Ecto neural progenitor cell (in vitro differentiated cells): ENCODE measurements at places on chromosomes 1 and 21.

DNA sequence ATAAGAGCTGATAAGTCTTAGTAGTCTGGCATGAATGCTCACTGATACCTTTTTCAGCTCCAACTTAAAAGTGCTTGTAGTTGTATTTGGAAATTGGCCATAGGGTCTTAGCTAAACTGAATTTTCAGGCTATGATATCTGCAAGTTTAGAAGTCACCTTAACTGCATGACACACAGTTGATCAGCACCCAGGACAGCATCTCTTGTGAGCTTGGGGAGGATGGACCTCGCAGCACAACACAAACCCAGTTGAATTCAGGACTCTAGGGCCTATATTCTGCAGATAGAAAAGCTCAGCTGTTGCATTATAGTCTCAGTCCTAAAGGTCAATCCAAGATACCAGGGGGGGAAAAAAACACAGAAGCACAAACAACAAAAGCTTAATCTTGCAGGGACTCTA is 394.3 kb downstream of the KCNH1 start:
- DNase-seq, result no peak

DNA sequence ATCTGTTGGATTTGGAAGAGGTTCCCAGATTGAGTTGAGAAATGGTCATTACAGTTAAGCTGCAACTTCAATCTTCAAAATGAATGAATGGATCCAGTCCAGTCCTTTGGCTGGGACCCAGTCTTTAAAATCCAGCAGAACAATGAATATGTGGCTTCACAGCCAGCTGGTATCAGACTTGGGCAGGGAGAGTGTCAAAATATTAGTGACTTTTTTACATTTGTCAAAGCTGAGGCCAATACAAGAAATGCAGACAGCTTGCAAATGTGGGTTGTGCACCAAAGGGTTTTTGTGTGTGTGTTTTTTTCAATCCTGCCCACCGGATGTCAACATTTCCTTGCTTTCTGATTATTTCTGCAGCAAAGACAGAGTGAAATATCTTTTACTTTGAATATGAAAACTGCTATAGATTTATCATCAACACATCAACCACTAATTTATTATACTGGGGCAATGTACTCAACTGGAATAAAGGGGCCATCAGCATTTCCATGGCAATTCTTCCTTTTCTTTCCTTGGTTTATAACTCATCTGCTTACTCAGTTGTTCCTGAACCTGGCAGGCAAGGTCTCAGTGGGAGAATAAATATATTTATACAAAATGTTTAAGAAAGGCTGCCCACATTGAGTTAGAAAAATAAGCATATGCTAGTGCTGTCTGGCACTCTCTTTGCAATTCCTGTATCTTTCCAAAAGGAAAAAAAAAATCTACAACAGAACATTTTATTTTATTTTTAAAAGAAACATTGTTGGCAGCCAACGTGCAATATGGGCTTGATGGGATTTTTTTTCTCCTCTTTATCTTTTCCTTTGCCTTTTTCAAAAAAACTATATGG is 491.6 kb upstream of the C1orf87 start:
- no peak for DNase-seq

GRCh38 chr1:53519421-53519820 is 60.2 kb downstream of the DMRTB1 start:
- no peak for DNase-seq

- no peak for DNase-seq
Observed at GRCh38 chr1:15053153-15053552, 100.4 kb upstream of the TMEM51 start.

GRCh38 chr1:160834945-160835565 is 27.6 kb downstream of the CD244 start:
- DNase-seq, result no peak

- DNase-seq, result no peak
Observed at GRCh38 chr1:112110031-112110430, 120.6 kb upstream of the KCND3 start.

DNA sequence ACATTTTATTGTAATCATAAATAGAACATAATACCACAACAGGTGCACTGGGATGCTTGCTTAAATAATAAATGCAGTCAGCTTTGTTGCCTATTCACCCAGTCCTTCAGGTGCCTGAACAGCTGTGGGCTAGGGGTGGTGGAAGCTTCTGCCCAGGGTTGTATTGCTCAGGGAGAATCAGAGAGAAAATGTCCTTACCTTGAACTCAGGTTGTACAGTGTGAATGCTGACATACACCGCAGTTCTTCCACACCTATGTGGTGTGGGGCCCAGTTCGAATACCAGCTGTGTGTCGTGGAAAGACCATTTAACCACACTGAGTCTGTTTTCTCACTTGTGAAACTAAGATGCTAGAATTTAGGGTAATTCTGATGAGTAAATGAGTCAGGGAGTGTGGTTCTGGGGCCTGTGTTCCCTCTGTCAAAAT is 115.7 kb upstream of the ATP1A1 start:
- DNase-seq, result no peak

GRCh38 chr1:206814716-206815341 is 42.5 kb upstream of the IL10 start:
- DNase-seq, result no peak

DNA sequence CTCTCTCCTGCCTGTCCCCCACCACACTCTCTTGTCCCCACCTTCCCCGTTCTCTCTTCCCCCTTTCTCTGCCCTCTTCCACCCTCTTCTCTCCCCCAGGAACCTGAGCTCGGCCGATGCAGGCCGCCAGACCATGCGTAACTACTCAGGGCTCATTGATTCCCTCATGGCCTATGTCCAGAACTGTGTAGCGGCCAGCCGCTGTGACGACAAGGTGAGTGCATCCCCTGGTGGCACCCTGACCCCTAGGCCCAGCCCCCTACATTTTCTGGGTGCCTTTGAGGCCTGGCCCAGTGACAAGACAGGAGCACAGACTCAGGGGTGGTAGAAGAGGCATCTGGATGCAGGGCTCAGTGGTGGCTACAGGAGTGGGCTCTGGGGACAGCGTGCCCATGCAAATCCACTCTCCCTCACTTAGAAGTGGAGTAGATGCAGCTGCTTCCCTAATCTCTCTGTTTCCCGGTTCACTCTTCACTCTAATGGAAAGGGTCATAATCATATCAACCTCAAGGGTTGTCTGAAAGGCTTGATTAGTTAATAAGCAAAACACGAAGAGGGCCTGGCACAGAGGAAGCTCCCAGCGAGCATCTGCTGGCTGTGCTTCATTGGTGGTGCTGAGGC is 37.0 kb downstream of the PKP1 start:
- DNase-seq, result no peak

GRCh38 chr1:40838980-40839942 is 22.9 kb downstream of the CITED4 start:
- DNase-seq, result no peak

GRCh38 chr1:212190169-212190568 is 95.0 kb upstream of the PPP2R5A start:
- DNase-seq, result no peak

DNA sequence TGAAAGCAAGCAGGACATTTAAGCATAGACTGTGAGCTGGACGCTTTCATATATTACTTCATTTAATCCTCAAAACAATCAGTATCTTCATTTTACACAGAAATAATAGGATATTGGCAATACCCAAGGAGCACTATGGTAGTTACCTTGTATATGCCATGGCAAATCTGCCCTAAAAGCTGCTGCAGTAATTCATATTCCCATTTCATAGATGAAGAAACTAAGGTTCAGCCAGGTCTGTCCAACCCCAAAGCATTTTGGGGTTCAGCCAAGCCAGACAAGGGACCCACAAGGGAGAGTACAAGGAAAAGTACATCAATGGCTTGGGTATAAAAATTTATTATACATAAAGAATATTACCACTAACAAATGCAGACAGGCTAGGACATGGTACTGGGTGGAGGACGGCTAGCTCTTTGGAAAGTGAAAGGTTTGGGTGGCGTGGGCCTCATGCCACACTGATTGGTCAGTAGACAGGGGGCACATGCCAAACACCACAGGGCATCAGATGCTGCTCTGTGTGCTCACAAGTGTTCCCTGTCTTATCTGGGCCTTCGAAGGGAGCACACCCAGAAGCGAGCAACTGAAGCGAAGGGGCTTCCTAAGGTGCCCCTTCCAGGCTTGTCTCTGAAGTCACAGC is 23.9 kb upstream of the PTAFR start:
- DNase-seq, result no peak

DNA sequence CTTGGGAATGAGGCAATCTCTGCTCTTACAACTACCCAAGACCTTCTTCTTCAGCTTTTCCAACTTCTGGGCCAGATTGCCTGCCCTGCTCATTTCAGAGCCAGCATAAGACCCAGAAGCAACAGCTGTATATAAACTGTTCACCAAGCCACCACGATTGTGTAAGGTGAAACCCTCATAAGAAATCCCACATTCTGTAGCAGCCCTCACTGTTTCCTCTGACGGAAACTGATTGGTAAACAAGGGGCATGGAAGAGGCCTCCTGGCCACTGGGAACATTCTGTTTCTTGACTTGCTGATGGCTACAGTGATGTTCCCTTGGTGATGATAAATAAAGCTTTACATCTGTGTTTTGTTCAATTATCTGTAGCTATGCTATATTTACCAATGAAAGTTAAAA is 39.7 kb upstream of the EXO1 start:
- no peak for DNase-seq

GRCh38 chr1:206703661-206704060 is 19.0 kb downstream of the MAPKAPK2 start:
- no peak for DNase-seq

GRCh38 chr1:248918131-248918530 is 12.1 kb downstream of the PGBD2 start:
- DNase-seq, result no peak

- DNase-seq, result no peak
Observed at GRCh38 chr1:51661081-51661518, 44.2 kb downstream of the OSBPL9 start.

DNA sequence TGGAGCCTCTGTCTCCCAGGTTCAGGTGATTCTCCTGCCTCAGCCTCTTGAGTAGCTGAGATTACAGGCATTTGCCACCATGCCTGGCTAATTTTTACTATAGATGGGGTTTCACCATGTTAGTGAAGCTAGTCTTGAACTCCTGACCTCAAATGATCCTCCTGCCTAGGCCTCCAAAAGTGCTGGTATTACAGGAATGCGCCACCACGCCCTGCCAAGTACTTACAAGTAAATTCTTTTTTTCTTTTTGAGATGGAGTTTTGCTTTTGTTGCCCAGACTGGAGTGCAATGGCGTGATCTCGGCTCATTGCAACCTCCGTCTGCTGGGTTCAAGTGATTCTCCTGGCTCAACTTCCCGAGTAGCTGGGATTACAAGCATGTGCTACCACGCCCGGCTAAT is 42.5 kb downstream of the RPRD2 start:
- DNase-seq, result no peak

DNA sequence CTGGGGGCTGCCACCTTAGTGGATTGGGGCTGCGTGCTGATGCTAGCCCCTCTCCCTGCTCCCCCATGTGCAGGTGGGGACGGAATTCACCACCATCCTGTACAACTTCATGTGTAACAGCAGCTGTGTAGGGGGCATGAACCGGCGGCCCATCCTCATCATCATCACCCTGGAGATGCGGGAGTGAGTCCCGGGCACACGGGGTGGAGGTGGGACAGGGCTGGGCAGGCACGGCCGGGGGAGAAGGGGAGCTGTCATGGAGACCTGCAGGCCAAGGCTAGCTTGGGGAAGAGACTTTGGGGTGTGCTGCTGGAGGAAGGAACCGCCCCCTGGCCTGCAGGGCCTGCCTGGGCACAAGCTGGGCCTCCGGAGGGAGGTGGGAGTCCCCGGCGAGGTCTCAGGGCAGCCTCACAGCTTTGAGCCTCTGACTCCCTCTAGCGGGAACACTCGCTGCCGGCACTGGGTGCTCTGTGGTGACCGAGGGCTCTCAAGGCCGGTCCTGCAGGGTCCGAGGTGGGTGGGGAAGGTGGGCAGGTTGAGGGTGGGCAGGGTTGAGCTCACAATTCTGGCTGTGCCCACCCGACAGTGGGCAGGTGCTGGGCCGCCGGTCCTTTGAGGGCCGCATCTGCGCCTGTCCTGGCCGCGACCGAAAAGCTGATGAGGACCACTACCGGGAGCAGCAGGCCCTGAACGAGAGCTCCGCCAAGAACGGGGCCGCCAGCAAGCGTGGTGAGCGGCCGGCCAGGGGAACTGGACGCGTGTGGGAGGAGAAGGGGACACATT is 25.0 kb upstream of the CCDC27 start:
- peak; percentile 71 for DNase-seq

DNA sequence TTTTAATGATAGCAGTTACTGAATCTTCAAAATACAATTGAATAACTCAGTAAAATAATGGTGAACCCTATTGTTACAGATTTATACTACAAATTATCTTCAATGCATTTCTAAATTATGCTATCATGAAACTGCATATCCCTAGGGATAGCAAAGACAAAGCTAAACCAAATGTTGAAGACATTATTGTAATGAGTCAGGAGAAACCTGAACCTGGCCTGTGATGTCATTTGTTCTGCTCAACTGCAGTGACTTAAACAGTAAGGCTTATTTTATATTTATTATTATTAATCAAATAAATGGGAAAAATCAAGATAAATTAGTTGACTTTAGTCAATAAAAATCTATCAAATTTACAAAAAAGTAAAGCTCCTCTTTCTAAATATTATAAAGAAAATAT is 100.3 kb downstream of the UCHL5 start:
- no peak for DNase-seq

- DNase-seq, result no peak
Observed at GRCh38 chr1:234851450-234852438, 241.8 kb upstream of the IRF2BP2 start.

- no peak for DNase-seq
Observed at GRCh38 chr1:198696211-198696610, 57.4 kb downstream of the PTPRC start.

DNA sequence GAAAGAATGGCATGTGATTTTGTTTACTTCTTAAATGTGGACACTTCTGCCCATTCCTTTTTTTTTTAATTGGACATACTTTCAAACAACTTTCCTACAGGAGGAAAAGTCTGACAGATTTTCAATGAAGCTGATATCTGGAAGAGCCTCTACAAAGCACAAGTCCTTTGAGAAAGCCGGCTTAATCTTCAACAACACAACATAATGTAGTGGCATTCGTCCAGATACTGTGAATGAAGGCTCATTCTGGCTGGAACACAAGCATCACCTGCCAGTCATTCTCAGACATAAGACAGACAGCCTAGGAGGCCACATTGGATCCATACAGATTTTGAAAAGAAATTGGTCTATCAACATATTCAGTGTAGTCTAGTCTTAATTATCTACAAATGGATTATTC is 4.9 kb downstream of the OTUD7B start:
- DNase-seq, result no peak

DNA sequence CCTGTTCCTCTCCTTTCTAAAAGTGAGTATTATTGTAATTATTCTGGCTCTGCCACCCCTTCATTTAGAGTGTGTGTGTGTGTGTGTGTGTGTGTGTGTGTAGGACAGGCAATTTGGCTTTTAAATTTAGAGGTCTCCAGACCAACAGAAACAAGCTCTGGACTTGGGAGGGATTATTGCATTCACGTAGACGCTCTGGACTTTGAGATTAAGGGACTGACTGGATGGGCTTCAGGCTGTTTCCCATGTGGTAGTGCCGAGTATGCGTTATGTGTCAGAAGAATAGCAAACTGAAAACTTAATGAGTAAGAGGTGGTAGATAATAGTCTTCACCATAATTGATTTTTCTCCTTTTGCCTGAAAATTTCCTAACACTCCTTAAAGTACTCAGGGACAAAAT is 281.9 kb downstream of the USP25 start:
- no peak for DNase-seq
